T-helper 9 cell (primary cell): ENCODE measurements at places on chromosomes 11 and 22.

GRCh38 chr22:46165977-46166376 lies 15.7 kb downstream of the PPARA start:
- DNase-seq, result no peak

DNA sequence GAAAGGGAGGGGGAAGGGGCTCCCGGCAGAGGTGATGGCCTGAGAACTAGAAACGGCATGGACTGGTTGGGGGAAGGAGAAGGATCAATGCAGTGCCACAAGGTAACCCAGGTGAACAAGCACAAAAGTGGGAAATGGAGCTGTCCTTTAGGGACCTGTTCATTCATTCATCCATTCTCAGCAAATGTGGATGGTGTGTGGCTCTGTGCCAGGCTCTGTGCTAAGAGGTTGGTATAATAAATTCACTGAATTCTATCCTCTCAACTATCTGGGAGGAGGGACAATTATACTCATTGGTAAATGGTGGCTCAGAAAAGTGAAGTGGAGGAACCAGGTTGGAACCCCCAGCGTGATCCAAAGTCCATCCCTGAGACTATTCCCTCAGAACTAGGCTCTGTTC lies 18.6 kb upstream of the ARAP1 start:
- no peak for DNase-seq

DNA sequence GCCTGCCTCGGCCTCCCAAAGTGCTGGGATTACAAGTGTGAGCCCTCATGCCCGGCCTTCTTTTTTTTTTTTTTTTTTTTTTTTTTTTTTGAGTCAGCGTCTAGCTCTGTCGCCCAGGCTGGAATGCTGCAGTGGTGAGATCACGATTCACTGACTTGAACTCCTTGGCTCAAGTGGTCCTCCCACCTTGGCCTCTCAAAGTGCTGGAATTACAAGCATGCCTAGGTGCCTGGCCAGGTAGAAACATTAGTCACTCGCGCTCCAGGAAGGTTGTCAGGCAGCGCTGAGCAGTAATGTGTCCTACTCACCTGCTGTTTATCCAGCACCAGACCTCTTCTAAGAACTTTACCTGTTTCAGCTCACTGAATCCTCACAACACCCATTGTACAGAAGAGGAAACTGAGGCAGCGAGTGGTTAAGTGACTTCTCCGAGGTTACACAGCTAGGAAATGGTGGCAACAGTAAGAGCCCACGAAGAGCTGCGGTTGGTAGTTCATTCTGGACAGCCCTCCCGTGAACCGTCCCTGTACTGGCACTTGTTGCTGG lies 496 bp upstream of the CST6 start:
- no peak for DNase-seq

DNA sequence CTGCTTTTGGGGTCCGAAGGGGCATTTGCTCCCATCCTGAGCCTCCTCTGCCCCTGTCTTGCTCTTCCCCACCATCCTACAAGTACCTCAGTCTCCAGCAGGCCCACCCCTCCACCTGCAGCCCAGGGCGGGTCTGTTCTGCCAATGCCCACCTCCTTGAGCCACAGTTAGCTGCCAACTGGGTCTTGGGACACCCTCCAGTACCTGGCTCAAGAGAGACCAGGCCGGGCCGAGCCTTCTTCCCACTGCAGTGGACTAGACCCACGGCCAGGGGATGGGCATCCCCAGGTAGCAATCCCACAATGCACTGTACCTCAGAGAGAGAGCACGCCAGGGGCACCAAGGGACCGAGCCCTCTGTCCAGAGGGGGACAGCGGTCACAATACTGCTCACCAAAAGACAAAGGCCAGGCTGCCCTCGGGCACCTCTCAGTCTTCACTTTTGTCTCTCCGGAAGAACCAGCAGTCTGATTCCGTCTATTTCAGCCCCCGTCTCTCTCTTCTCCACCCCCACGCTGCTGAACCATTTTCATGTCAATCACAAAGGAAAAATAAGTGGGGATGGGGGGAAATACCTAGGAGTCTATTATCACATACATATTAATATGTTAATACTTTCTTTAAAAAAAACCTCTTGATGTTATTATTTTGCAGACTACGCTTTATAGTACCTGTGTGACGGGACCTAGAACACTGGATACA lies 51.7 kb downstream of the SYT13 start:
- DNase-seq, result no peak

DNA sequence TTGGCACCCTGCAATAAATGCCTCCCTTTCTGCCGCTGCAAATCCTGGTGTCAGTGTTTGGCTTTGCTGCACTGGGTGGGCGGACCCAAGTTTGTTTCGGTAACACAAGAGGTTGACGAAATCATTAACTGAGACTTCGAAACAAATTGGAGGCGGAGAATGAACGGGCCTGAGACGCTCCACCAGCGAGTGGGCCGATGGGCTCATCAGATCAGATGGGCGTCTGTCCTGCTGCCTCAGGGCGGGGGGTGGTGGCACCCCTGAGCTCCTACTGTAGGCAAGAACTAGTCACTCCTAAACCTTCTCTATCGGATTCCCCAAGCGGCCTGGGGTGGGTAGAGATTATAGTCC lies 918 bp upstream of the CAPN5 start:
- no peak for DNase-seq

DNA sequence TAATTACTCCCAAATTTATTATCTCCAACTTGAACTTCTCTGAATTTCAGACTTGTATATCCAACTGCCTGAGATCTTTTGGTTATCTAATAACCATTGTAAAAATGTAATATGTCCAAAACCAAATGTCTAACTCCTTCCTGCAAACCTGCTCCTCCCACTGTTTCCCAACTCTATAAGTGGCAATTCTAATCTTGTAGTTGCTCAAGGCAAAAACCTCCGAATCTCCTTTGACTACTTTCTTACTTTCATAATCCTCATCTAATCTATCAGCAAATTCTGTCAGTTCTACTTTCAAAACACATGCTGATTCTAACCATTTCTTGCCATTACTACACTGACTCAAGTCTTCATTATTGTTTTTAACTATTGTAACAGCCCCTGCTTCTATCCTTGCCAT lies 55.7 kb downstream of the FAM168A start:
- DNase-seq, result no peak

DNA sequence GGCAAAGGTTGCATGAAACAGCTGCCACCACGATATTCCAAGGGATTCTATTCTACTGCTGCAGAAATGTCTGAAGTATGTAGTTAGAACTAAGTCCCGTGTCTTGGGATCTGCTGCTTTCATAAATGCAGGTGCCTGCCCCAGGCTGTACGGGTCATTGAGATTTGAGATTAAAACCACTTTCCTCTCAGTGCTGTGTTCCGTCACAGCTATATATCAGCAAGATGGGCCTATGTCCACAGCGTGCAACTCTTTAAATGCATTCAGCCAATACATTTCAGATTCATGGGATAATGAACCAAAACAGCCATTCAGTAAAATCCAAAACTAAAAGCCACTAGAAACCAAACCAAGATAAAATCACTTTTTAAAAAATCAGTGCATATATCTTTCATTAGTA lies 107.3 kb upstream of the LUZP2 start:
- DNase-seq, result no peak

GRCh38 chr11:73726825-73727224 lies 34.0 kb downstream of the RAB6A start:
- DNase-seq, result no peak

- DNase-seq, result no peak
Measured at GRCh38 chr11:110358336-110358735, 61.9 kb upstream of the RDX start.

DNA sequence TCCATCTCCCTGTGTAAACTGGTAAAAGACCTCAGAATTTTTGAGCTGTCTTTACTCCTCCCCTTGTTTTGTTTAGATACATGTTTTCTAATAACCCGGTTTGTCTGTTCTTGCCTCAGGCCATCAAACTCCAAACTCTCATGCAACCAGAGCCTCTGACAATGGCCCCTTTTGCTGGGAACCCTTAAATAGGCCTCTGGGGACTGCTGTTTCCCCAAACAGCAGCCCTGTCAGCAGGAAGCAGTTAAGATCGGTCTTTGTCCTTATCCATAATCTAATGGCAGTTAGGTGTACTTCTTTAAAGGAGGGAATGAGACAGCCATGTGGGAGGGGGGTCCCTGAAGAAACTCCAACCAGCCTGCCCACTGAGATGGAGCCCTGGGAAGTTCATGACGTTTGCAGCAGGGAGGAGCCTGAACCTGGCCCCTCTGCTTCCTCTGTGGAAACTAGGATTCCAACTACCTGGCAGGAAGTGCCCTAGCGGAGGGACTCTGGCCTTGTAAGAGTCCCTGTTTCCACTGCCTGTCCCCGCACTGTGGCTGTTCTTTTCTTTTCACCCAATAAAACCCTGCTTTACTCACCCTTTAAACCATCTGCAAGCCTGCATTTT lies 1354.4 kb downstream of the LRRC4C start:
- no peak for DNase-seq

DNA sequence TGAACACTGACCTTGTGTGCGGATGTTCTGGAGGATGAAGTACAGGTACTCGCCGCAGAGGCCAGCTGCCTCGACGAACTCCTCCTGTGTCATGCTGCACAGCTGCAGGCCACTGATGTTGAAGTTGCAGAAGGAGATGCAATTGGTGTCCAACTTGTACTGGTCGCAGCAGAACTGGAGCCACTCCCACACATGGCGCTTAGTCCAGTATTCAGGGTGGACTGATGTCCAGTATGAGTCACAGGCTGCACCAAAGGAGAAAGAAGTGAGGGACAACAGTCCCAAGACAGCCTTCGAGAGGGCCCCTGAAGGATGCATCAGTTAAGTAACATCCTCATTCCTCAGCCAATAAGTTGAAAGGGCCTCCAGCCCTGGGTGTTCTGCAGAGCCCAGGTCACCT lies 20.1 kb downstream of the ELF5 start:
- DNase-seq, result no peak

GRCh38 chr11:72217841-72218240 lies 1.2 kb downstream of the FOLR2 start:
- DNase-seq, result no peak

DNA sequence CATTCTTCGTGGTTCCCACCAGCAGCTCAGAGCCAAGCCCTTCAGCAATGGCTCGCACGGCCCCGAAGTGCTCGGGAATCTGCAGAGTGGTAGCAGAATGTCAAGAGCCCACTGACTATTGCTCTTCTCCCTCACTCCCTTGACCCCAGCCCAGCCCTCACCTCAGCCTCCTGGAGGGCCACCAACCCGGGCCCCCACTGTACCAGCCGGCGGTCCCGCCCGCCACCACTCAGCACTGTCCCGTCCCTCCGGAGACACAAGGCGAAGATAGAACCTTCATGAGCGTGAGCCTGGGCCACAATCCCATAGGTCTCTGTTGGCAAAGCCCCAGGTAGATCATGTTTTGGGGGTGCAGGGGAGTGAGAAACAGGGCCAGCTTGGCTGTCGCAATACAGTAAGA lies 4.2 kb upstream of the MTA2 start:
- DNase-seq, result no peak

DNA sequence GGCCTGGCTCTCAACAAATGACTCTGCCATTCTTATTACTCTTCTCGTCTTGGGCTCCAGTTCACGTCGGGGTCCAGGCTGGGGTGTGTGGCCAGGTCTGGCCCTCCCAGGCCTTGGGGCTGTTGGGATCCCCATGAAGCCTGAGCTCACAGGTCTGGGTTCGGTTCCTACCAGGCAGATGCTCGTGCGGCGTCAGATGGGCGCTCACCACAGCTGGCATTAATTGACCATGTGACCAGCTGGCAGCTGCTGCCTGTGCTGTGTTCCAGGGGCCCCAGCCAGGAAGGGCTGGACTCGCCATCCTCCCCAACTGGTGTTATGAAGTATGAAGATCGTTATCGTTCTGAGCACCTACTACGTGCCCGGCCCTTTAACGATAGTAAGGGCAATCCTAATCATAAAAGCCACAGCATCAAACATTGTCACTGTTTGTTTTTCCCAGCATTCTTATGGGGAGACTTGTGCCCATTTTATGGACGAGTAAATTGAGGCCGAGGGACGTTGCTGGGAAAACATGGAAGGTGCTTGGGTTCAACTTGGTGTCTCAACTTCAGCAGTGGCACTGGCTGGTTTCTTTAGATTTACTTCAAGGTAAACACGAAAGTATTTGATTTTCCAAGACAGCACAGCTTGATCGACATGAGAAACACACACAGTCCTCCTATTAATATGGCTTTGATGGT lies 26.8 kb upstream of the CACNG2 start:
- DNase-seq, result no peak

- DNase-seq, result peak; percentile 56
Measured at GRCh38 chr11:119363851-119364590, 17.5 kb downstream of the USP2 start.

GRCh38 chr11:31509051-31509428 lies 382 bp downstream of the IMMP1L start:
- DNase-seq, result no peak

- DNase-seq, result no peak
Measured at GRCh38 chr11:17601676-17602075, 54.6 kb downstream of the OTOG start.

GRCh38 chr11:19922689-19923035 lies 210.0 kb downstream of the NAV2 start:
- no peak for DNase-seq

- DNase-seq, result no peak
Measured at GRCh38 chr11:110112457-110112856, 19.3 kb downstream of the ZC3H12C start.

DNA sequence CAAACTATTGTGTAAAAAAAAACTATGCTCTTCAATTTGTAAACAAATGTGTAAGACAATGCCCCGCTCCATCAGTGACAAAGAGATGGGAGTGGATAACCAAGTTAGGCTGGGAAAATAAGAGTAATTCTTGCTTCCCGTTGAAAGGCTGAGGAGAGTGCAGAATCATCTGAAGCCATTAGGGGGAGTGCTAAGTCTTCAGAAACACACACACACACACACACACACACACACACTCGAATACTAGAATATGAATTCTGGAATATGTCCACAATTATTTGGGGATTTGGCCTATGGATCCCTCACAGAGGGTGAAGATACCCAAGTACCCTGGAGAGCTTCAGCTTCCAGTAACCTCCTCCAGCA lies 27.8 kb upstream of the ROBO3 start:
- no peak for DNase-seq

DNA sequence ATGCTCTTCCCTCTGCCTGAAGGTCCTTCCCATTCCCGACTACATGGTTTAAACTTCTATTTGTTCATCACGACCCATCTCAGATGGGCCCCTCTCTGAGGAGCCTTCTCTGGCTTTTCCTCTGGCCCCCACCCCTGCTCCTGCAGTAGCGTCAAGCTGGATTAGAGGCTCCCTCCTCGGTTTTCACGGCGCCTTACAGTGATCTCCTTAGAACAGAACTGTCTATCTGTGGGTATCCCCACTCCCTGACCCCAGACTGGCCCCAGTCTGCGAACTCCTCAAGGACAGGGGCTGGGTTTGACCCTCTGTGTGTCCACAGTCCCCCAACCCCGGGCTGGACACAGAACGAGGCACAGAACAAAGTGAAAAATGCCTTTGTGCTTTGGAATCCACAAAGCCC lies 2.8 kb downstream of the PLEKHB1 start:
- DNase-seq, result no peak

DNA sequence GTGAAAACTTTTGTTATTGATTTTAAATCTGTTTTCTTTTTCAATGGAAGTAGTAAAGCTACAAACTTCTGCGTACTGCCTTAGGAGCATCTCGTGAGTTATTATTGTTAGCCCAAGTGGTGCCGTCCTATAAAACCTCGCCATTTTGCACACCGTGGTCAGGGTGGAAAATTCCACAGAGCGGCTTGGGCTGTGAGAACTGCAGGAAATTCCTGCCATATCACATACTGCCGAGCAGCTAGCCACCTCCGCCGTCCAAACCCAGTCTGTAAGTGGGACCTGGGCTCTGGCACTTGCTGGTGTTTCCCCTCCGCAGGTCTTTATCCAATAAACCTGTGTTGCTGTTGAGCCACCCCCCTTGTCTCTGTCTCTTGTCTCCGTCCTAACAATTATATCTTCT lies 88.0 kb upstream of the POU2AF2 start:
- DNase-seq, result no peak
